ENCODE measurements at places on chromosomes 4 and X. TPM values are rescaled to one million over a fixed set of nuclear protein-coding genes. Genes with fewer than 3 reads are reported as not detected.

Gene VSIG4
- not detected for total RNA-seq

Gene FGFRL1
- total RNA-seq: 4.7 TPM

Gene IBSP
- not detected for total RNA-seq

Gene NPY2R
- not detected for total RNA-seq

Gene FAM9B
- not detected for total RNA-seq

Gene NKX3-2
- not detected for total RNA-seq

Gene RTL5
- total RNA-seq: under 0.01 TPM

Gene GSTCD
- 15.3 TPM for total RNA-seq

Gene HTN1
- not detected for total RNA-seq

Gene POLA1
- 18.5 TPM for total RNA-seq

Gene FGF5
- total RNA-seq: 0.32 TPM

Gene MMAA
- total RNA-seq: 3.2 TPM

Gene MAGEA3
- total RNA-seq: not detected

Gene SPANXC
- not detected for total RNA-seq

Gene MAOB
- total RNA-seq: under 0.01 TPM

Gene ATG4A
- 40.3 TPM for total RNA-seq

Gene MAGEC3
- total RNA-seq: not detected

Gene HSFX1
- under 0.01 TPM for total RNA-seq

Gene CXorf58
- total RNA-seq: not detected

Gene RNF175
- total RNA-seq: not detected

Gene RHOXF2
- not detected for total RNA-seq

Gene CT45A3
- not detected for total RNA-seq

Gene KCND1
- 0.46 TPM for total RNA-seq

Gene HPGD
- not detected for total RNA-seq

Gene AMBN
- total RNA-seq: not detected

Gene PABPC4L
- total RNA-seq: 1.3 TPM

Gene REPS2
- 1.3 TPM for total RNA-seq

Gene CCDC120
- 0.61 TPM for total RNA-seq

Gene CXCL8
- total RNA-seq: 36.1 TPM

Gene CDX4
- not detected for total RNA-seq

Gene SPP1
- 1.4 TPM for total RNA-seq

Gene FRG2
- not detected for total RNA-seq

Gene NLGN3
- not detected for total RNA-seq

Gene IQCM
- total RNA-seq: not detected

Gene EOLA2
- total RNA-seq: 12.8 TPM

Gene LINC00632
- 2.6 TPM for total RNA-seq

Gene GRID2
- total RNA-seq: not detected

Gene GAB1
- 15.3 TPM for total RNA-seq

Gene FGFBP1
- total RNA-seq: not detected

Gene RNF128
- under 0.01 TPM for total RNA-seq

Gene PCDH18
- 9.7 TPM for total RNA-seq

Gene ERCC6L
- 4.2 TPM for total RNA-seq

Gene VCX
- not detected for total RNA-seq

Gene ZNF711
- total RNA-seq: 3.5 TPM

Gene ADAM29
- total RNA-seq: not detected

Gene POF1B
- not detected for total RNA-seq

Gene ZFP42
- not detected for total RNA-seq

Gene NPY1R
- total RNA-seq: 0.15 TPM

Gene SLC49A3
- 5.2 TPM for total RNA-seq

Gene DUSP21
- not detected for total RNA-seq

Gene TEX13C
- not detected for total RNA-seq

Gene NMU
- not detected for total RNA-seq

Gene APBB2
- total RNA-seq: 134 TPM

Gene XPNPEP2
- not detected for total RNA-seq

Measured in epithelial cell of umbilical artery (primary cell).